ENCODE measurements at places on chromosomes 7 and 10.

DNA sequence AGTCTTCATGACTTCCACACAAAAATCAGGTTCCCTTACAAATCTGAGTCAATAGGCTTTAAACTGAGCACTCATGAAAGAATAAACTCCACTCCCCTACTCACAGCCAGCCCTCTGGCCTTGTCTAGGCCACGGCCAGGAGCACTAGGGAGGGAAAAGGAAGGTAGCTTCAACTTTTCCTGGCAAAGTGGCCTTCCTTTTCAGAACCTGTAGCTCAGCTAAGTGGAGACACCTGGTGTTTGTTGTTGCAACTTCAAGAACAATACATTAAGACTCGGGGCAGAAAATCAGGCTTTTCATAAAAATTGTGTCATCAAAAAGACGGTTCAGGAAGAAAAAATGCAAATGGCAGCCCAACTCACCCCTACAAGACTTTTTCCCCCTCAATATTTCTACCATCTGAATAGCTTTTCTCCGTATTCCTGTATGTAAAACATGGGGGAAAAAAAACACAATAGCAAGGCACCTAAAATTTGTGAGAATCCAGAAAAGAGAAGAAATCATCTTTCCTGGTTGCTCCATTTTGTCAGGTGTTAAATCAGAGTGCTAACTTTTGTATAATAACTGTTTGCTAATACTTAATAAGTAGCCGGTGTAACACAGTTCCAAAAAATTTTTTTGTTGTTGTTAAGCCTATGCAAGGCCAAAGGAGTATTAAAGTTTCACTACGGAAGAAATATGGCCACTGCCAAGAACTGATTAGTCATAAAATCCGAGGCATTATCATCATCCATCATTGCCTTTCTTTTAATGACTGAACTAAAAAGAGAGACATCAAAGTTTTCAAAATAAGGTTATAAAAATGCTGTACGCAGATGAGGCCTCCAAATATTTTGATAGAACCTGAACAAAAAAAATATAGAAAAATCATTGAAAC, 66.2 kb upstream of the ARID5B start:
- DNase-seq: peak; percentile 25

GRCh38 chr7:78399033-78399769, 600.6 kb downstream of the PHTF2 start:
- no peak for DNase-seq

DNA sequence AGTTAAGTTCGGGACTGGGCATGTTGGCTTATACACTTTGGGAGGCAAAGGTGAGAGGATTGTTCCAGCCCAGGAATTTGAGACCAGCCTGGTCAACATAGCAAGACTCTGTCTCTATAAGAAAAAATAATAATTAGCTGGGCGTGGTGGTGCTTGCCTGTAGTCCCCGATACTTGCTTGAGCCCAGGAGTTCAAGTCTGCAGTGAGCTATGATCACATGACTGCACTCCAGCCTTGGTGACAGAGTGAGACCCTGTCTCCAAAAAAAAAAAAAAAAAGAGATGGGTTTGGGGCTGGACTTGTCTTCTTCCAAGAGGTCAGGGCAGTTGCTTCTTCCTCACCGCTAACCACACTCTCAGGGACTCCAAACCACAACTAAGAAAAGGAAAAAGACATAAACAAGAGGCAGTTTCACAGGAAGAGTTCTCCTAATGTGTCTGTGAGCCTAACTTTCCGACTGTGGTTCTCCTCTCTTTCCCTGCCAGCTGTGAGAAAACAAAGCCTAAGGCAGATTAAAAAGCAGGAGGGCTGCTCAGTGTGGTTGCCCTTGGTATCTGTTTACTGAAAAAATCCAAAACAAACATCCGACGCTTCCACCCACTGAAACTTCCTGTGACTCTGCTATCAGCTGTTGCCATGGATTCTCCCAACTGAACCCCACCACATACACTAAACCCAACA, 2.4 kb upstream of the SERPINE1 start:
- DNase-seq: peak; percentile 51

DNA sequence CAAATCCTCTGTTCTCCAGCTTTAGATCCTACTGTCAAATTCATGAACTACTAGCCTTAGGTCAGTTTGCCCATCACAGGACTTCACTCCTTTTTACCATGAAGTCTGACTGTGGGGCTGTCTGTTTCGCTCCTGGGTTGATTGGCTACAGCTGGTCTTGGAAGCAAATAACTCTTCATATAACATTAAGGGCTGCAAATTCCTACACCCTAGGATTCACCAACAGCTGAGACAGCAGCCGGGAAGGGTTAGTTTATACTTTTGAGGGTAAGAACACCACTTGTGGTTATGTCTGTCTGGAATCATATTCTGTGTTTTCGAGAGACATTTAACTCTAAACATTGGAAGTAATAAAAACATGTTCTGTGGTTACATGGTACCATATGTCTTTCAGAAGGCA, 55.9 kb upstream of the KIAA1217 start:
- no peak for DNase-seq

DNA sequence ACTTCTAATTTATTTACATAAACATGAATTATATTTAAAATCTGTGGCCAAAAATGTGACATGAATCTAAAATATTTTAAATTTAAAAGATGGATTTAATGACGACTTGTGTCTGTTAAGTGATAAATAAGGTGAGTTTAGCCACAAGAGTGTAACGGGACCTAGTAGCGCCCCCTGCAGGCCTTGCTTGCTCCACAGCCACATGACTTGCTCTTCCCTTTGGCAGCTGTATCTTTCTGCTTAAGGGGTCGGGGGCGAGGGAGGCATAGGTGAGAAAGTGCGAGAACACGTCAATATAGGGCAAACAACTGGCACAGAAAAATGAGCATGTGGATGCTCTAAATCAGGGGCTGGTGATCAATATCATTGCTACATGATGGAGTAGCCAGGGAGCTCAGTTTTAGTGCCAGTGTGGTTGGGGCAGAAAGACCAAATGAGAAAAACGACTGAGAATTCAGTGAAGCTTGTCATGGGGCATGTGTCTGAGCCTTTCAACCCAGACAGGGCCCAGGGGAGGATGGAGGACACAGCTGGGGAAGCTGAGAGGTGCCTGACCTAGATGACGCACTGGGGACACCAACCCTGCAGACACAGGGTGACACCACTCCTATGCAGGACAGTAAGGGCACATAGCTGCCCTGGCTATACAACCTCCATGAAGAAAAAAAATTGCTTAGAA, 49.8 kb downstream of the PAXIP1 start:
- peak; percentile 36 for DNase-seq

DNA sequence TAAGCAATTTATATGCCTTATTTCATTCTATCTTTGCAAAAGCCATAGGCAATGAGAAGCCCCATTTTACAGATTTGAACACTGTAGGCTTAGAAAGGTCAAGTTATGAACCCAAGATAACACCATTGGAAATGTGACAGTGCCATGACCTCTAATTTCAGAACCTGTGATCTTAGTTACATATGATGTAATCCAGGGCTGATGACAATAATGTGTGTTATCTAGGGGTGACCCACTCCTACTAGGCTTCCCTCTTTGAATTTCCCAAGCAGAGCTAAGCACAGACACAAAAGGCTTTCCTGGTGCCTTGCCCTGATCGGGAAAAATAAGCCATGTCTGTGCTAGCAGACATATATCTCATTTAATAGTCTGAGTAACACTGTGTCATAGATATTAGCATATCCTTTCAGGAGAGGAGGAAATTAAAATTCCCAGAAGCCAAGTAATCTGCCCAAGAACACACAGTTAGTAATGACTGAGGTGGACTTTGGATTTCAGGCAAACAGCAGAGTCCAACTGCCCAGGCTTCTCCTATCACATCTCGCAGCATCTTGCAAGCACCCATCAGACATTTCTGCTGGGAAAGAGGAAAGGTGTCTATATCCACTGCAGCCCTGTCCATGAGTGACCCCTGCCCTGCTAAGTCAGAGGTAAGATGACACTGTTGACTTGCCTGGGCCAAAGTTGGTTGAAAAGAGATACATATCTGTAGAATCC, 2.8 kb upstream of the TECTB start:
- DNase-seq: peak; percentile 19

GRCh38 chr10:5469353-5470061, 29.9 kb downstream of the CALML5 start:
- no peak for DNase-seq

- no peak for DNase-seq
These were observed 15.8 kb downstream of the PODXL start for GRCh38 chr7:131540491-131541162.

GRCh38 chr7:107700570-107700969, 39.9 kb downstream of the SLC26A4 start:
- DNase-seq: no peak

GRCh38 chr7:150751702-150752101, 14.5 kb downstream of the GIMAP5 start:
- DNase-seq: no peak

- no peak for DNase-seq
These were observed 79.7 kb downstream of the CPVL start for GRCh38 chr7:29066641-29067040.

- no peak for DNase-seq
These were observed 5.0 kb downstream of the MOGAT3 start for GRCh38 chr7:101195884-101196283.

GRCh38 chr10:21159669-21160068, 262.6 kb upstream of the NEBL start:
- no peak for DNase-seq

- DNase-seq: no peak
These were observed 127.6 kb upstream of the UNC5B start for GRCh38 chr10:71084818-71085126.

DNA sequence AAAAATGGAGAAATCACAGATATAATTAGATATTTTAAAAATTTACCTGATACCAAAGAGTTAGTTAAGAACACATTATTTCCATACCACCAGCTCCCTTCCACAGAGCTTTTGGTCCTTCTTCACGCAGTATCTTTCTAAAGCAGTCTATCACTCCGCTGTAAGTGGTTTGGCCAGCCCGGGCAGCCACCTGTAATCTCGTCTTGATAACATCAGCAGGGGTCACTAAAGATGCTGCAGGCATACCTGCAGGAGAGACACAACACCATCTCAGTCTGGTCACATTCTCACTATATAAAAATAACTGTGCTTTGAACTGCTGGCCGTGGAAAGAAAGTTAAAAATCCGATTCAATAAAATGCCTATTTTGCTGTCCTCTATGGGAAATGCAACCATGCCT, 200.1 kb downstream of the SLC25A13 start:
- DNase-seq: no peak

DNA sequence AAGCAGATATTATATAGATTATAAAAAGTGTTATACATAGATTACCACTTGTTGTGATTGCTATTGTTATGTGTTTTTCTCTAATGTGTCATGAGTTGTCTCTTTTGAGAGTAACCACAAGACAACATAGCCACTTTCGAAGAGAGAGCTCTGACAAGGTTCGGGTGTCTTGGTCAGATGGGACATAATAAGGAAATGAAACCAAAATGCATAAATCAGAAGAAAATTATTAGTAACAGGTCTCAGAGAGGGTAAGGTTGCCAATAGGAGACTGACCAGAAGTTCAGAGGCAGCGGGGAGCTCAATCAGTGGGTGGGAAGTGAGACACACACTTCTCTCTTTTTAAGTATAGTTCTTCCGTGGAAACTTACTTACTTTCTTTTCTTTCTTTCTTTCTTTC, 639.2 kb upstream of the POT1 start:
- DNase-seq: no peak

DNA sequence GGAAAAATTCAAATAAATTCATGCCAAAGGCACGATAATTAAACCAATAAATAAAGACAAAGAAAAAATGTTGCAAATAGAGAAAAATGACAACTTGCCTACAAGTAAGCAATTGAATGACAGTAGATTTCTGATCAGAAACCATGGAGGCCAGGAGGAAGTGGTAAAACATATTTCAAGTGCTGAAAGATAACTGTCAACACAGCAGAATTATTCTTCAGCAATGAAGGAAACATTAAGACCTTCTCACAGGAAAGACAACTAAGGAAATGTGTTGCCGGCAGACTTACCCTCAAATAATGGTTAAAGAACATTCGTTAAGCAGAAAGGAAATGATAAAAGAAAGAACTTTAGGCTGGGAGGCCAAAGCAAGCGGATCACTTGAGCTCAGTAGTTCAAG, 30.4 kb downstream of the RUNDC3B start:
- no peak for DNase-seq

- DNase-seq: peak; percentile 71
These were observed 21.0 kb upstream of the EPC1 start for GRCh38 chr10:32367793-32368453.

- DNase-seq: no peak
These were observed 96.7 kb upstream of the PDCD4 start for GRCh38 chr10:110775020-110775375.

GRCh38 chr10:93852476-93853095, 41.2 kb upstream of the SLC35G1 start:
- DNase-seq: no peak

DNA sequence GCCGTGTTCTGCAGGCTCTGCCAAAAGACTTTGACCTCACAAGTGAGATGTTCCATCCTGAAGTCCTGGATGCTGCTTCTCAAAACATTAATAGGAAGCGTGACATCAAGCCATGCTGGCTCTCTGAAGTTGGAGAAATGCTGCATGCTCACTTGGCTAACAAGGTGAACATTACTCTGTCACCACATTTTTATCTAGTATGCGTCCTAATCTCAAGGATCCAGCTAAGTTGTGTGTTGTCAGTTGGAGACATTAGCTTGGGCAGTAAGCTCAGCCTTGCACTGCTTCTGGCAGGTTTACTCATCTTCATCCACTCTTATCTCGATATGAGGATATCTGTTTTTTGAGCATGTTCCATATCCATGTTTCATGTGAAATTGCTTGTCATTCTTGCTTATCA, 165.2 kb downstream of the SDK1 start:
- no peak for DNase-seq

DNA sequence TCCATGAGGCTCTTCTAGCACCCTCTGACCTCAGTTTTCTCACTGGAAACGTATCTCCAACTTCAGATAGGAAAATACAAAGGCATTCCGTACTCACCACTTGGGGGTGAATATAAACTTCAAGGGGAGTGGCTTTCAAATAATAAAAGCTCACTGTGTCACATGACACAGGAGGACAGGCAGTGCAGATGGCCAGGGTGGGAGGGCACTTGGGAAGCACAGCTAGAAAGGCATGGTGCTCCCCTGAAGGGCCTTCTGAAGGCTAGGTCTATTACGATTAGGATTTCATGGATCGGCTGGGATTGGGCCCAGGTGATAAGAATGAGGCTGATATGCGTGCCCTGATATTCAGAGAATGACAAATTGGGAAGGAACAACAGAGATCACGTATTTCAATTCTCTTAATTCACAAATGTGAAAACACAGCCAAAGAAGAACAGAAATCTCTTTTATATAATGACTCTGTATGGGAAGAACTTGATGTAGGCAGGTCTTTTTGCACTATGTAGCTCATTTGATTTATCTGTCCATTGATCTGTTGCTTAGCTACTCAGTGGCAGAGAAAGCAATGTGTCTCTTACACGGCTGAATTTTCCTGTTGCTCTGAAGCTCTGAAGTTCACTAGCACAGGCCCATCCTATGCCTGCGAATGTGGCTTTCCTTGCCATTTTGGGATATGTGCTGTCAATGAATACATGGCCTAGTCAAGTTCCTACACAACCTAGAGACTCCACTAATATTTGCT, 83.0 kb downstream of the BEND7 start:
- DNase-seq: no peak

All from GM03348 (cell line).